ENCODE measurements at places on chromosomes 5 and 9. TPM values are rescaled to one million over a fixed set of nuclear protein-coding genes. Genes with fewer than 3 reads are reported as not detected.

DNA sequence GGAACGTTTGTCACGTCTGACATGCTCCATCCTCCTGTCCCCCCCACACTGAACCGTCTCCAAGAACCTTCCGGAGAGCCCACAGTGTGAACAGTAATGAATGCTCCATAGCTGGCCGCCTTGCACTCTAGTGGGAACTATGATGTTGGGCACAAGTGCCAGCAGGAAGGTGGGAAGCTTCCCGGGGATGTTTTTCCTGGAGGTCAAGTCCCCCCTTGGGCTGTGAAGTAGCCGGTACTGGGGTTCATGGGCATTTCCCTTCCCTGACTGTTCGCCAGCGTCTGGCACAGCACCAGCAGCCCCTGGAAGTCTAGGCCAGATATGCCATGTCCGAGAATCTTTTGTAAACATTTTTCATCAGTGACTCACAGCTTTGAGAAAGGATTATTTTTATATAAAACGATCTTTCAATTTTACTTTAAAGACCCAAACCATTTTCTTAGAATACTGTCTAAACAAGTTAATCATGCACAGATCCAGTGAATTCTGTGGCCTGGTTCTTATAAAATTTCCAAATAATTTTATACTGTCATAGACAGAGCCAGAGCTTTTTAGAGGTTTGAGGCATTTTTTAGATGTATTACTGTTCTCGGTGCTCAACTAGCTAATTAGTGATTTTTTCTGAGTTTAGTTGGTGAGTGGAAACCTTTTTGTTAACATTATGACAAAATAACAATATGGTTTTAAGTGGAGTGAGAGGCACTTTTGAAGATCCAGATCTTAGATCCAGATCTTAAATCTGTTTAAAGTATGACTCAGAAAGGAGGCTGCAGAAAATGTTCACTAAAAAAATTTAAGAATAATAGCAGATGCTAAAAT, 11.6 kb downstream of the ABL1 start:
- DNase-seq: no peak

Gene CNTNAP3
- polyA plus RNA-seq: 3.7 TPM

Gene PRR16
- polyA plus RNA-seq: 1.8 TPM

Gene PLAC8L1
- polyA plus RNA-seq: 0.38 TPM

DNA sequence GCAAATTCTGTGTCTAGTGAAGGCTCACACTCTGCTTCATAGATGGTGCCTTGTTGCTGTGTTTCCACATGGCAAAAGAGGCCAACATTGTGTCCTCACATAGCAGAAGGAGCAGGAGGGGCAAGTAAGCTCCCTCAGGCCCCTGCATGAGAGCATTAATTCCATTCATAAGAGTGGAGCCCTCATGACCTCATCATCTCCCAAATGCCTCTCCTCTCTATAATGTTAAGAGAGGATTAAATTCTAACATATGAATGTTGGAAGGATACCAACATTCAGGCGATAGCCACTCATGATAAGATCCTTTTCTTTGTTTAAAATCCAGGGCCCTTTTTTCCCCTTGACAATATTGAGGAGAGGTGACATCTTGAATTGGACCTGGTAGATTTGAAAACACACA, 35.2 kb upstream of the PAM start:
- no peak for DNase-seq

DNA sequence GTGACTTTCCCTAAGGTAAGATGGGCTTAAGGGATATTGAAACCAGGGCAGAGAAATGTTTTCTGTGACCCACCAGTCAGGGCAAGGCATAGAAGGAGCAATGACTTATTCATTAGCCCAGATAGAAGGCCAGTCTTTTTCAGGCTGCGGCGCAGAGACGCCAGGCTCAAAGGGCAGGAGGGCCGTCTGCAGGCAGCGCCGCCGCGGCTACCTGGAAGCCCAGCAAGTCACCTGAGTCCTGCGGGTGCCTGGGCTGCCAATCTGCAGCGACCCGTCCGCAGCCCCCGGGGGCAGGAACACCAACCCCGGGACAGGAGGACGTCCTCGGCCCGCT, 322 bp upstream of the SH3GL2 start:
- no peak for DNase-seq

DNA sequence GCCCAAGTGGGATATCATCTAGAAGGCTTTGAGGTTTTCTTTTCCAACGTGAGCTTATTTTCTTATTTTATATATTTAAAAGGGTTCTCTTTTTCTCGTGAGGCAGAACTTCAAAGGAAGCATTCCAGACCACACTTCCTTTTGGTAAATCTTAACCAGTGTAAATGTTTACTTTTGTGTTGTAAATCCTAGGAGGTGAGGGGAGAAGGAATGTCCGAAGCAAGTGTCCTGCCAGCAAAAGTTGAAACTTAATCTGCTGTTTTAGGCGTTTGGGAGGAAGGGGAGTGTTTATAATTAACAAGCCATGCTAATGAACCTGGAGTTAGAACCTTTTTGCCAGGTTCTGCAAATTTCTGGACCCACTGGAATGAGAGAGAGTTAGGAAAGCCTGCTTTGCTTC, 37.9 kb downstream of the WWC1 start:
- no peak for DNase-seq

Gene OR1J2
- polyA plus RNA-seq: not detected

GRCh38 chr5:141485321-141486055, 658 bp downstream of the PCDHGC4 start:
- no peak for DNase-seq

GRCh38 chr5:111583758-111584203, 71.4 kb upstream of the STARD4 start:
- DNase-seq: no peak

- no peak for DNase-seq
Observed at GRCh38 chr9:93948441-93949072, 6.6 kb downstream of the BARX1 start.

- DNase-seq: no peak
Observed at GRCh38 chr5:6572825-6573380, 59.9 kb downstream of the NSUN2 start.

DNA sequence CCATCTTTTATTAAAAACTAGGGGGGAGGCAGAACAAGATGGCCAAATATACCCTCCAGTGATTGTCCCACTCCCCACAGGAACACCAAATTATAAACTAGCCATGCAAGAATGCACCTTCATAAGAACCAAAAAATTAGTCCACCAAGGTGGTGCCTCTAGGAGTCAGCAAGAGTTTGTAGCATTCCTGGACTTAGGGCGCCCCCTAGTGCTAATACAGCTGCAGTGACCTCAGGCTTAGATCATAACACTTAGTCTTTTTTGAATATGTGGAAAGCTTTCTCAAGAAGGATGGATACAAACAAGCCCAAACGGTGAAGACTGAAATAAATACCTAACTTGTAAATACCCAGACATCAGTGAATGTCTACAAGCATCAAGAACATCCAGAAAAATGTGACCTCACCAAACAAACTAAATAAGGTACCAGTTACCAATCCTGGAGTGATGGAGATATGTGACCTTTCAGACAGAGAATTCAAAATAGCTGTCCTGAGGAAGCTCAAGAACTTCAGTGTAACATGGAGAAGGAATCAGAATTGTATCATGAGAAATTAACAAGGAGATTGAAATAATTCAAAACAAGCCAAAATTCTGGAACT, 19.3 kb downstream of the PPIP5K2 start:
- DNase-seq: peak; percentile 62

GRCh38 chr5:63727583-63727982, 234.7 kb downstream of the HTR1A start:
- no peak for DNase-seq

Gene ARL10
- polyA plus RNA-seq: 17.8 TPM

Gene CCNB1
- polyA plus RNA-seq: 88.5 TPM

DNA sequence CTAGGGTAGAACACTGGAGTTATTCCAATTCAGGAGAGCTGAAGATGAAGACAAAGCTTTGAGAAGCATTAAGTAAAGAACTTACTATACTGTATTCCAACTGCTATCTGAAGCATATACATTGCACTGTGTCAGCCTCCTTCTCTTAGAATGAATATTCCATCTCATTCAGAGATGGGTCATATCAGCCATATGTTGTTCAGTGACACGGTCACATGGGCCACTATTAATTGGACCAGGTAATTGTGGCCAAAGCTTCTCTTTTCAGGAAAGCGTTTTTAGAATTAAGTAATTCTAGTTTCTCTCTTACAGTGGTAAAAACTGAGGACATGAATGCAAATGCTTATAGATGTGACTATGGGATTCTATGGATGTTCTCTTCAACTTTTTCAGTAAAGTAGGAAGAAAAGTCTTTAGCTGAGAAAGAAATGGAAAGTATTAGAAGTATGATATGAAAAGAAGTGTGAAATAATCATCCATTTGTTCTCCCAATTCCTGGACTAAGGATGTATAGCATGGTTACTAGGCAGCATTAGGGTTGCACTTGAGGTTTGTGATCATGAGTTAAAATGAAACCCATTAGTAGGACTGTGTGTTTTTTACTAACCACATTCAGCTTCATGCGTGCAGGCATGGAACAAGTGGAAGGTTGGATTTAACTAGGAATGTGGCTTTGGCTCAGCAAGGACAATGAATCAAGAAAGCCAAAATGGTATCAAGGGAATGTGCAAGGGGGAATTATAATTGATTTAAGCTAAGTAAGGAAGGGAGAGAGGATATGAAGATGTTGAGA, 40.9 kb downstream of the CETN3 start:
- no peak for DNase-seq

Gene THBS4
- polyA plus RNA-seq: 15.7 TPM

GRCh38 chr9:98867429-98868168, 60.1 kb downstream of the GALNT12 start:
- no peak for DNase-seq

Gene SLC36A2
- 6.3 TPM for polyA plus RNA-seq

GRCh38 chr5:127192836-127193338, 97.7 kb upstream of the MEGF10 start:
- no peak for DNase-seq

Gene FBXL7
- 24.1 TPM for polyA plus RNA-seq

DNA sequence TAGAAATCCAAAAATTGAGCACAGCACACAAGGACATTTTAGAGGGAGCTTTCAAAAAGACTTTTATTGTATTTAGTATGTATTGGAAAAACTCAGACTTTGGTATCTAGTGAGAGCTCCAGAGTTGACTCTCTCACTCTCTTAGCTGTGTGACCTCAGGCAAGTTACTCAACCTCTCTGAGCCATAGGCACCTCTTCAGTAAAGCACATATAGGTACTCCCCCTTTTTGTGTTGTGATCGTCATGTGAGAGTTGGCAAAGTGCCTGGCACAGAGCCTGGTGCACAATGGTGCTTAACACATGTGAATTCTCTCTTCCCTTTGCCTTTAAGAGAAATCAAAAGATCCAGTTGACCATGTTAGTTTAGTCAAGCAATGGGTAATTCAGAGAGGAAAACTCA, 186.2 kb downstream of the TMEM38B start:
- no peak for DNase-seq

- no peak for DNase-seq
Observed at GRCh38 chr5:62256161-62257019, 49.6 kb upstream of the KIF2A start.

- DNase-seq: peak; percentile 23
Observed at GRCh38 chr5:83472213-83472507, 616 bp downstream of the VCAN start.

Gene DAP
- polyA plus RNA-seq: 123 TPM

DNA sequence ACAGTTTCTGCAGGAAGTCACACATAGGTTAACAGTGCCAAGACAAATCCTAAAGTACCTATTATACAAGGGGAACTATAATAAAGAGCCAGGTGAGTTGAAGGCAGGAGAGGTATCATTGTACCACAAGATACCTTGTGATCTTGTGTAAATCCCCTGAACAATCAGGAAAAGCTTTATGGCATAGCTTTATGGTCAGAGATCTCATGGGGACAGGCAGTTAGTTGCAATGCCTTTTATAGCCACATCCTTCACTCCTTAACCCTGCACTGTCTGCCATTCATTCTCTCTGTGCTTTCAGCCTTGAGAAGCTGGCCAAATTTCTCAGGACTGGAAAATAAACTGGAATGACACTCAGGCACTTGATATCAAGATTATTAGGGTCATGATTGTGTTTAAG, 97.0 kb downstream of the GHR start:
- DNase-seq: no peak

GRCh38 chr5:98050583-98050982, 722.9 kb upstream of the RGMB start:
- DNase-seq: no peak

Gene IRGM
- 0.66 TPM for polyA plus RNA-seq

- no peak for DNase-seq
Observed at GRCh38 chr5:128081111-128081851, 2.3 kb upstream of the SLC12A2 start.

Gene KIF4B
- 0.14 TPM for polyA plus RNA-seq

DNA sequence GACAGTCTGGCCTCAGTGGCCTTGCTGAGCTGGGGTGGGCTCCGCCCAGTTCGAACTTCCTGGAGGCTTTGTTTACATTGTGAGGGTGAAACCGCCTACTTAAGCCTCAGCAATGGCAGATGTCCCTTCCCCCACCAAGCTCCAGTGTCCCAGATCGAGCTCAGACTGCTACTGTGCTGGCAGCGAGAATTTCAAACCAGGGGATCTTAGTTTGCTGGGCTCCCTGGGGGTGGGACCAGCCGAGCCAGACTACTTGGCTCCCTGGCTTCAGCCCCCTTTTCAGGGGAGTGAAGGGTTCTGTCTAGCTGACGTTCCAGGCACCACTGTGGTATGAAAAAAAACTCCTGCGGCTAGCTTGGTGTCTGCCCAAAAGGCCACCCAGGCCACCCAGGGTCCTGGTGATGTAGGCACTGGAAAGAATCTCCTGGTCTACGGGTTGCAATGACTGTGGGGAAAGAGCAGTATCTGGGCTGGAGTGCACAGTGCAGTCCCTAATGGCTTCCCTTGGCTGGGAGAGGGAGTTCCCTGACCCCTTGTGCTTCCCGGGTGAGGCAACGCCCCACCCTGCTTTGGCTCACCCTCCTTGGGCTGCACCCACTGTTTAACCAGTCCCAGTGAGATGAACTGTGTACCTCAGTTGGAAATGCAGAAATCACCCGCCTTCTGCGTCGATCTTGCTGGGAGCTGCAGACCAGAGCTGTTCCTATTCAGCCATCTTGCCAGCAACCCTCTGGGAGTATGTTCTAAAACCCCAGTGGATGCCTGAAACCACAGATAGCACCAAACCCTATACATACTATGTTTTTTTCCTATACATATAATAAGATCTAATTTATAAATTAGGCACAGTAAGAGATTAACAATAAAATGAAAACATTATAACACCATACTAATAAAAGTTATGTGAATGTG, 95.5 kb downstream of the TMEM161B start:
- no peak for DNase-seq

GRCh38 chr5:43573058-43573457, 16.2 kb upstream of the PAIP1 start:
- DNase-seq: no peak

- DNase-seq: no peak
Observed at GRCh38 chr9:112006361-112007020, 109.9 kb downstream of the UGCG start.

Gene JAKMIP2
- 6.6 TPM for polyA plus RNA-seq

DNA sequence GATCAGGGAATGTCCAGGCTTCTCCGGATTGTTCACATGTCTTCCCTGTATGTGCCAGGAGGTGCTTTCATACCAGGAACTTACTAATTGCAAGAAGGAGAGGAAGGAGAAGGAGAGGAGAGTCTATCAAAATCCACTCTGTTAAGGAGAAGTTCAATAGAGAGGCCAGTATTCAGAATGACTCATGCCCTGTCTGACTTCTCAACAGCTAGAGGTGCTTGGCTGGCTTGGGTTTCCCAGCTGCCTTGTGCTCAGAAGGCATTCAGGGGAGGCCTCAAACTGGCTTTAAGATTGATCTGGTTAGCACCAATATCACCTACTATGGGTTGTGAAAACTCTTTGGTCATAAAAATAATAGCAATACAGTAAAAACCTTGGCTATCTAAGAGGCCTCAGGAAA, 167.9 kb upstream of the GLRA1 start:
- DNase-seq: no peak

GRCh38 chr9:15617782-15618181, 64.9 kb downstream of the CCDC171 start:
- no peak for DNase-seq
